ENCODE measurements at places on chromosomes 1 and 21.

GRCh38 chr1:221069178-221069903 is 190.1 kb downstream of the HLX start:
- no peak for DNase-seq

GRCh38 chr1:219340796-219341195 is 167.1 kb downstream of the LYPLAL1 start:
- DNase-seq: no peak

GRCh38 chr1:33826711-33827110 is 37.2 kb upstream of the HMGB4 start:
- no peak for DNase-seq

- DNase-seq: no peak
Measured at GRCh38 chr21:38930066-38930465, 124.3 kb downstream of the ETS2 start.

GRCh38 chr1:179925922-179926849 is 28.4 kb upstream of the CEP350 start:
- no peak for DNase-seq

DNA sequence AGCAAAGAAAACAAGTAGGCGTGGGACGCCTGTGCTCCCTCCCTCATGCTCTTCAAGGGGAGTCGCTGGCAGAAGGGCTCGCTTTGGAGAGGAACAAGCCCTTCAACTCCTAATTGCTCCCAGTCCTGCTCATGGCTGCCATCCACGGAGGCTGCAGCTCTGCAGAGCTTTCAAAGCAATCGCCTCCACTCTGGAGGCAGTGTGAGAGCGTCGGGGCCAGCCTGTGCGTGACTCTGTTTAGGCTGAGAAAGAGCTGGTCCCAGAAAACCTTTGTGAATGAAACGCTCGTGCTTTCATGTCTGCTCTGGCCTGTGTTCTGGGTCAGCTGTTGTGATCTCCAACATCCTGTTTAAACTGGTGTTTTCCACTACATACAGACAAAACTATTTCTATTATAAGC is 23.9 kb upstream of the RUNX1 start:
- DNase-seq: no peak

GRCh38 chr1:111593403-111594305 is 25.9 kb upstream of the RAP1A start:
- no peak for DNase-seq

- DNase-seq: no peak
Measured at GRCh38 chr1:229869240-229869639, 197.8 kb upstream of the GALNT2 start.

GRCh38 chr1:44947063-44947773 is 39.2 kb downstream of the EIF2B3 start:
- no peak for DNase-seq

DNA sequence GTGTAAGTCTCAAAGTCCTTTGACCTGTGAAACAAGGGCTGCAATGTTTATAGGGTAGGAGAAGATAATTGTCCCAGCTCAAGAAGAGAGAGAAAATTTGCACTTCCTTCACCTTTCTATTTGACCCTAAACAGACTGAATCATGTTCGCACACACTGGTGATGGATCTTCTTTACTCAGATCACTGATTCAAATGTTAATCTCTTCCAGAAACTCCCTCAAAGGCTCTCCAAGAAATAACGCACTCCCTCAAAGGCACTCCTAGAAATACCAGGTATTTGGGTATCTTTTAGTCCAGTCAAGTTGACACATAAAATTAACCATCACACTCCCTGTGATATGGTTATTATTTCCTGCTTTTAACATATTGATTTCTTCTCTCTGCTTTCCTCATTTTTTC is 30.5 kb upstream of the PTGS2 start:
- no peak for DNase-seq

GRCh38 chr1:18234790-18235242 is 127.2 kb downstream of the IGSF21 start:
- no peak for DNase-seq

GRCh38 chr1:230923176-230923575 is 54.9 kb upstream of the C1orf198 start:
- DNase-seq: no peak

DNA sequence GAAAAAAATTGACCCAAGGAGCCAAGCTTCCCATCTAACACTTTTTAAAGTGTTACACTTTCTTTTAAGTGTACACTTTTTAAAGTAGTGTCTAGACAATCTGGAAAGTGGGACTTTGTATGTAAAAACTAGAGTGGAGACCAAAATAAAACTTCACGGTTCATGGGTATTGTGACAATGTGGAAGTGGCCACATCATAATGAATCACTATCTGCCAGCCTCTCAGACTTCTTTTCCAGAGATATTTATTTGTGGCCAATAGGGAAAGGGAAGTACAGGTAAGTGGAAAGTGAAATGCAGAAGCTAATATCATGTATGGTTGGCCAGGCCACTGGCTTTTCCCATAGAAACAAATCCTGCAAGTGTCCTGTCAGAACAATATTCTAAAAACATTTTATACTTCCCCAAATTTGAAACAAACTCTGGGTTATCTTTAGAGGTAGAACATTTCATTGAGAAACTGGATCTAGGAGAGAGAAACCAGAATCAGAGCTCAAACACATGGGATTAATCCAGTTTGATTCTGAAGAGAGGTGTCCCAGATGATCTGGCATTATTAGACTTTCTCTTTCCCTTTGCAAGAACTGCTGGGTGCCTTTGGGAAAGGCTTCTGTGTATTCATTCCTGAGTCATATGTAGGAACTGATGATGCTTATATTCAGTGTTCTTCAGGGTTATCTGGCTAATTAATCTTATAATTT is 2.0 kb downstream of the TNFSF18 start:
- no peak for DNase-seq

DNA sequence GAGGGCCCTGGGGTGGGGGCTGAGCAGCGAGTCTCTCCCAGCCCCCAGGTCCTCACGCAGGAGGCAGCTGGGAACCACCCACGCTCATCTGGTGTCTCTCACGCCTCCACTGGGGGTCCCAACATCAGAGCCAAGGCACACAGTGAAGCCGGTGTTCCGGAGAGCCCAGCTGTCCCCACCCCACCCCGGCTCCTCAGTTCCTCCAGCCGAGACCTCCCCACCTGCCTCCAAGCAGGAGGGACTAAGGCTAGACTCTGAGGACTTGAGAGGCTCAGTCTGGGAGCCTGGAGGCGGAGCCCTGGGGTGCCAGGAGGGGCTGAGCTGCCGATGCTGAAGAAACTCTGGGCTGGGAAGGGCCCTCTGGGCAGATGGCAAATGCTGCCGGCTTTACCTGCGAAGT is 1.6 kb upstream of the HPCA start:
- no peak for DNase-seq

DNA sequence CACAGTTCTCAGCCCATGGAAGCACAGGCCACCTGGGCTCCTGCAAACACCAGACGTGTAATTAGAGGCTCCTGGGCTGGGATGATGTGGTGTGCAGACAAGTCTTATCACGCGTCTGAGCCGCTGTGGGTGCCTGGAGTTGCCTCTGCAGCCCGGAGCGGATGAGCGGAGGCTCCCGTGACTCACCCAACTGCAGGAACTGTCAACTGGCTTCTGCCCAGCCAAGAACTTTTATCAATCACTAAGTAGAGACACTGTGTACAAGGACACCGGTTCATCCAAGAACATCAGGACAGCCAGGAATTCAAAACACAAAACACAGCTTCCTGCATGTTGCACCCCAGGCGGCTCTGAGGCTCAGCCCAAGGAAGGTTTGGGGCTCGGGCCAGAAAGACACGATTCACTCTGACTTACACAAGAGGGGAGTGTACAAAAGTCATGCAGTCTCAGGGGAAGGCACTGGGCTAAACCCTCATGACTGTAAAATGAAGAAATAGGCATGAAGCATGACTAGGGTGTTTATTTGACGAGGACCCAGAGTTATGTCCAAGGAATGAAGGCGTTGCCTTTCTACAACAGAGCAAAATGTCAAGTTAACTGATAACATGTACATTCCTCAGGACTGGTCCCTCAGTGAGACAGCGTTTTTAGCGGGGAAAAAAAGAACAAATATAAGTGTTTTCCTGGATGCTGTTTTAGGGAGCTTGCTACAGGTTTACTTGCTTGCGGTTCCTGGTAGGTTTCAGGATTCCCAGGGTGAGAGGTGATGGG is 21.1 kb downstream of the ERRFI1 start:
- DNase-seq: no peak

DNA sequence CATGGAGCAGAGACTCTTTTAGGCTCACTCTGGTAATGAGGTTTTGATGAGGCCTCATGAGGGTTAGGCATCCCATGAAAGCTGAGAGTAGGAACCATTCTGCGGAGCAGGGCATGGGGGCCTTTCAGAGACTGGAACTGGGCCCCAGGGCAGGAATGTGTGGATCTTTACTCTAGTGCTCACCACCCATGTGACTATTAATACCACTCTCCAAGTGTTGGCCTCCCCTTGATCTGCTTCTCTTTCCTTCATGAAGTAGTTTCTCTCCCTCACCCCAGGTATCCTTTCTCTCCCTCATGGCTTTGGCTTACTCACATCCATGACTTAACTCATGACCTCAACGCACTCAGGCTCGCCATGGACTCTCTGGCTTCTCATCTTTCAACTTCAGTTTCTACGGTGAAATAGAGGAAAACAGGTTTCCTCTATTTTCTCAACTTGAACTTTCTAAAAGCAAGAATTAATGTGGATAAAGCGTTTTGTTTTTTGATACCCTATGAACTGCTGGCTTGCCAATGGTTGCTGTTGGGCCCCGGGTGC is 50.5 kb upstream of the GADD45A start:
- DNase-seq: no peak

- DNase-seq: no peak
Measured at GRCh38 chr1:233599542-233600073, 14.3 kb upstream of the KCNK1 start.

DNA sequence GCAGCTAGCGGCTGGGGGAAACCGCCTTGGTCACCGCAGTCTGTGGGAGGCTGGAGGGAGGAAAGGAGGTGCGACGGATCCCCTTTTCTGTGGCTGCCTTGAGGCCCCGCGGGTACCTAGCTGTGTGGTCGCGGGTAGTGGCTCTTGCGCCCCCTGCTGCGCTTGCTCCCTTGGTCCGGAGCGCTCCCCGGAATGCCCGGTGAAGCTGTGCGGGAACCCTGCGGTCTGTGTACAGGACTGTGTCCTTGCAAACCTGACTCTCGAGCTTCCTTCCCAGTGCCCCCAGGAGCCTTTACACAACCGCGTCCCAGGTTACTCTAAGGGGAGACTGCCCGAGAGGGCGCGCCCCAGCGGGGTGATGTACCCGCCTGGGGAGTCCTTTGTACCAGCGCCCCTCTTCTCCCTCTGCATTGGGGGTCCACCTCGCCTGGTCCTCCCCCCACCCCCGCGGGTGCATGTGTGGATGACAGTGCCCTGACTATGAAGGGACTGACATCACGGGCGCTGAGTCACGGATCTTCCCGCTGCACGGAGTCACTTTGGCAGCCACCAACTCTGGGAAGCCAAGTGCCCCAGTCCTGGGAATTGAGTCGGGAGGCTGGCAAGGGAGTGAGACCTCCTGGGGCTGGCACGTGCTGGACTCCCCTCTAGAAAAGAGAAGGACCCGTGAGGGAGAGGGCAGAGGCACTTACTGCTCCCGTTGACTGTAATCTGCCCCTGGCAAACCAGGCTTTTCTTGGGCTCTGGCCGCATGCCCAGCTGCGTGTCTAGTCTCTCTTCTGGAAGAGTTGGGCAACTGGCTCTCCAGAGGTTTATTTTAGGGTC is 816 bp downstream of the IL6R start:
- DNase-seq: peak; percentile 48

GRCh38 chr21:30434033-30434631 is 4.1 kb downstream of the KRTAP13-4 start:
- DNase-seq: no peak

GRCh38 chr1:24768873-24769605 is 23.8 kb downstream of the CLIC4 start:
- no peak for DNase-seq

DNA sequence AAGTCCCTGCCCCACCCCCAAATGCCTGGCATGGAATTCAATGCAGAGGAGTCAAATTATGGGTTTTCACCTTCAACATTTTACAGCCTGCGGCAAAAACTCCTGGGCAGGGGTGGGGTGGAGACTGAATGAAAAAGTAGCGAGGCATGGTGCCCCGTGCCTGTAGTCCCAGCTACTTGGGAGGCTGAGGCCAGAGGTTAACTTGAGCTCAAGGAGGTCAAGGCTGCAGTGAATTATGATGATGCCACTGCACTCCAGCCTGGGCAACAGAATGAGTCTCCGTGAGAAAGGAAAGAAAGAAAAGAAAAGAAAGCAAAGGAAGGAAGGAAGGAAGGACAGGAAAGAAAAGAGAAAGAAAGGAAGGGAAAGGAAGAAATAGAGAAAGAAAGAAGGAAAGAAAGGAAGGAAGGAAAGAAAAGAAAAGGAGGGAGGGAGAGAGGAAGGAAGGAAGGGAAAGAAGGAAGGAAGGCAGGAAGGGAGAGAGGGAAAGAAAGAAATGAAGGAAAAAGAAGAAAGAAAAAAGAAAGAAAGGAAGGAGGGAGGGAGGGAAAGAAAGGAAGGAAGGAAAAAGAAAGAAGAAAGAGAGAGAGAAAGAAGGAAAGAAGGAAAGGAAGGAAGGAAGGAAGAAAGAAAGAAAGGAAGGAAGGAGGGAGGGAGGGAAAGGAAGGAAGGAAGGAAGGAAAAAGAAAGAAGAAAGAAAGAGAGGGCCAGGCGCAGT is 11.1 kb downstream of the LEMD1 start:
- DNase-seq: no peak

DNA sequence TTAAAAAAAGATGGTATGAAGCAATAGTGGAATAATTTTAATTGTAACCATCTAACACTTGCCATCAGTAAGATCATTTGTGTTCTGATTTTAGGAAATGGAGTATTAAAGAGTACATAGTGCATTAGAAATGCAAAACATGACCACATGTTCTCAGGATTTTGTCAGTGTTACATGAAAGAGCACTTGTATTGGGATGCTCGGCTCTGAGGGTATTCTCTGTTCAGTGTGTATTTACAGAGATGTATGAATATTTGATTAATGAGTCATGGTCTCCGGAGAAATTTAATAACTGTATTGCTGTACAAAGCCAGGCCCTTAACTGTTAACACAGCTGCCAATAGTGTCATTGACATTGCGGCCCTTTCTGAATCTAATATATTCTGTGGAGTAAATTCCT is 91.7 kb downstream of the ATG4C start:
- DNase-seq: no peak

DNA sequence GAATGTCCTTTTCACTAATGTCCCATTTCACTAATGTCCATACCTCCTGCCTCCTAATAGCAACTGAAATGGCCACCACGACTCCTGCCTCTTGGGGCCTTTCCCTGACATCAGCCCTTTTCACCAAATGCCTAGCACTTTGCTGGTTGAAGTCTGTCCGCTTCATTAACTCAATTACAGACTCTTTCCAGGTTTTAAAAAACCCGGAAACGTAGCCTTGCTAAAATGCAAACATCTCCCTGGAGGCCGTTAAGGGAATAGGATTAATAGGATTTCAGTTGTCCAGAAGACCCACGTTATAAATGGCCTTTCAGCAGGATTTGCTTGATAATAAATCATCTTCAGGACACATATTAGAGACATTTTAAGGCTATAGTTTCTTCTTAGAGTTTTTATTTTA is 25.7 kb upstream of the ERO1B start:
- DNase-seq: no peak

- DNase-seq: no peak
Measured at GRCh38 chr21:15063081-15063813, 1.6 kb downstream of the NRIP1 start.

GRCh38 chr1:202982715-202983430 is 15.8 kb upstream of the CYB5R1 start:
- no peak for DNase-seq

- no peak for DNase-seq
Measured at GRCh38 chr1:43536196-43536863, 5.6 kb downstream of the PTPRF start.
